ENCODE measurements at places on chromosomes 4 and X. TPM values are rescaled to one million over a fixed set of nuclear protein-coding genes. Genes with fewer than 3 reads are reported as not detected.

DNA sequence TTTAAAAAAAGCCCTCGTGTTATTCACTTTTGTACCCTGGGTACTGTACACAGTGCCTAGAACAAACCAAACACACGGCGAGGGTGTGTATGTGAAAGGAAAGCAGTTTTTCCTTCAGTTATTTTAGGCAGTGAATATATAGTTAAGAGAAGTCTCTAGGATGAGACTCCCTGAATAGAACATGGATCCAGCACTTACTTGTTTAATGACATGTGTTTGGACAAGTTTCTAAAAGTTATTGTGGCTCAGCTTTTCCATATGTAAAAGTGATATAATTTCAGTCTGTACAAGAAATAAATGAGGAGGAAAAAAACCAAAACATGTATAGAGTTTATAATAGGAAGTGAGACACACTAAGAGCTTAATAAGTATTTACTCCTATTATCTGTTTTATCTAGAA is 273.2 kb downstream of the ADGRL3 start:
- DNase-seq, result no peak

Gene IDS
- polyA plus RNA-seq, result 75.7 TPM

DNA sequence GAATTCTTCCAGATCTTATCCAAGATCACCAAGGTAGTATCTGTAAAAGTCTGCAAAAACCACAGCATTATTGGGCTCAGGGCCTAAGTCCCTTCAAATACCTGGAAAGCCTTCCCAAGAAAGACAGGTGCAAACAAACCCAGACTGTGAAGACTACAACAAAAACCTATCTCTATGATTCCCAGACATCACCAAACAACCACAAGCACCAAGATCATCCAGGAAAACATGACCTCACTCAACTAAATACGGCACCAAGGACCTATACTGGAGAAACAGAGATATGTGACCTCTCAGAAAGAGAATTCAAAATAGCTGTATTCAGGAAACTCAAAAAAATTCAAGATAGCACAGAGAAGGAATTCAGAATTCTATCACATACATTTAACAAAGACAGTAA is 15.3 kb downstream of the TCEAL1 start:
- no peak for DNase-seq

Gene SNCA
- 2.9 TPM for polyA plus RNA-seq

- no peak for DNase-seq
These were observed 18.7 kb downstream of the NDNF start for GRCh38 chr4:121053601-121054143.

- DNase-seq, result no peak
These were observed 32.2 kb downstream of the LNX1 start for GRCh38 chr4:53559021-53559620.

GRCh38 chr4:134117392-134118183 is 84.0 kb downstream of the PABPC4L start:
- DNase-seq, result no peak

Gene EGFL6
- not detected for polyA plus RNA-seq

DNA sequence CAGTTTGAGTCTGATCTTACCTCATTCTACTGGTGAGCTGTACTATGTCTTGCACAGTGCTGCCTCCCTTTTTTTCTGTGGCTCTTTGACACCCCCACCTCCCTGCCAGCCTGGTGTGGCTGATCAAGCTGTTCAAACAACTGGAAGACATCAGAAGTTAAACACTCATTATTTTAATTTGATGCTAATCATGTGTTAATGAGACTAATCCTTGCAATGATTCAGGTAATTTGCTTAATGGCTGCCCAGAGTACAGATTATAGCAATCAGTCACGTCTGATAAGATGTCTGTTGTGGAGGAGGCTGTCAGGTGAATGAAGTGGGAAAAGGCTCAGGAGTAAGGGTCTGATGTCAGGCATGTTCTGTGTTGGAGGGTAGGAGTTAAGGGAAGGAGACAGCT is 87.4 kb upstream of the GK2 start:
- no peak for DNase-seq

Gene VCX3A
- not detected for polyA plus RNA-seq

Measured in AG04450 (cell line).